ENCODE measurements at places on chromosomes 2 and 18. TPM values are rescaled to one million over a fixed set of nuclear protein-coding genes. Genes with fewer than 3 reads are reported as not detected.

- DNase-seq = no peak
These were observed 192.9 kb downstream of the AFF3 start for GRCh38 chr2:99949530-99949929.

DNA sequence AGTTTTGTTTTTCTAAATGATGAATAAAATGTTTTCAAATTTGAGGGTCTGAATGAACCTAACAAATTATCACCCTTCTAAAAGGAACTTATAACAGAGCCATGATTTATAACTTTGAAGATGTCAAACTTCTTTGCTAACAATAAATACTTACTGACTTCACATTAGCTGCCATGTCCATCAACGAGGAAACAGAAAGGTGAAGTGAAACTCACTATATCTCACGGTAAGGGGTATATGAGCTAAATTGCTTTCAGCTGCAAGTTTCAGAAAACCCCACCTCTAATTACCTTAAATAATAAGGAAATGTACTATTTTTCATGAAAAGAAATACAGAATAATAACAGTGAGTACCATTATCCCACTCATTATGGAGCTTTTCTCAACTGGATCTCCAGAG is 350.8 kb upstream of the NT5C1B start:
- no peak for DNase-seq

TUBA3E gene
- total RNA-seq = not detected

DNA sequence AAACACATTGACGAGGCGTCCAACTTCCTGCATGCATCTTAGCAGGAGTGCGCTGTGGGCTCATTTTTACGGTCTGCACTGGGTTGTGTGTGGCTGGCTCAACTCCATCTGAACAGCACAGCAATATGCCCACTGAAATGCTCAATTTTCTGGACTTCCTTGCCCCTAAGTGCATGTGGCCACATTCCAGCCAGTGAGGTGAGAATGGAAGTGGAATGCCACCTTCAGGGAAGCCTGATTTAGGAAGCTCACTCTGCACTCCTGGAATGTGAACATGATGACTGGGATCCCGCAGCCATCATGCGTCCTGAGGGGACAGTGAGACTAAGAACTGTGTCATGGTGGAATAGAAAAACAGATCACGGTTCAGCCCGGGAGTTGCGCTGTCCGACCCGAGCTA is 76.2 kb downstream of the PSMG2 start:
- DNase-seq = no peak

DNA sequence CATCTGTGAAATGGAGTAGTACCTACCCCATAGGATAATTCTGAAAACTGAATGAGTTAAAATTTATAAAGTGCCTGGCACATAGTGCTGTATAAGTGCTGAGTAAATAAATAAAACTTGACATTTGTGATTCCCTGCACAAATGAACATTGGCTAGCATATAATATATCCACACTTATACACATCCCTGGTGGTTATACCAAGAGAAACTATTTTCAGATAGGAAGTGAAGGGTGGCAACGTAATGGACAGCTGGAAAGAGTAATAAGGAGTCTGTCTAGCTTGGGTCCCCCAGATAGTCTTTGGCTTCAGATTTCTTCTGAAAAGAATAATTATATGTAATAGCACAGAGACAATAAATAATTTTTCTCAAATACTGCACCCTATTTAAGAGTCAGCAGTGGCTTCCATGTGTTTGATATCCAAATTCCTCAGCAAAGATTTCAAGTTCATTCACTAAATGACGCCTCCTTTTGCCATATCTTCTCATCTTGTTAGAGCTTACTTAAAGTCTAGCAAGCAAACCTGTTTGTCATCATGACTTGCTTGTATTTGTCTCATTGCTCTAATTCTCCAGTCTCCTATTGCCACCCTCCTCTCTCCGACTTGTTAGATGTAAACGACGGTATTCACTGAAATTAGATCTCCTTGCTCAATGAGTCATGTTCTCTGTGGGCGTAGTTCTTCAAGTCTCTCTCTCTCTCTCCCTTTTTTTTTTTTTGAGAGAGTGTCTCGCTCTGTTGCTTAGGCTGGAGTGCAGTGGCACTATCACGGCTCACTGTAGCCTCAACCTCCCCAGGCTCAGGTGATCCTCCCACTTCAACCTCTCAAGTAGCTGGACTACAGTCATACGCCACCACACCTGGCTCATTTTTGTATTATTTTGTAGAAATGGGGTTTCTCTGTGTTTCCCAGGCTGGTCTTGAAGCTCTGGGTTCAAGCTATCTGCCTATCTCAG is 8.7 kb upstream of the ADGRF3 start:
- peak; percentile 96 for DNase-seq

SH3RF3 gene
- 7.4 TPM for total RNA-seq

DNA sequence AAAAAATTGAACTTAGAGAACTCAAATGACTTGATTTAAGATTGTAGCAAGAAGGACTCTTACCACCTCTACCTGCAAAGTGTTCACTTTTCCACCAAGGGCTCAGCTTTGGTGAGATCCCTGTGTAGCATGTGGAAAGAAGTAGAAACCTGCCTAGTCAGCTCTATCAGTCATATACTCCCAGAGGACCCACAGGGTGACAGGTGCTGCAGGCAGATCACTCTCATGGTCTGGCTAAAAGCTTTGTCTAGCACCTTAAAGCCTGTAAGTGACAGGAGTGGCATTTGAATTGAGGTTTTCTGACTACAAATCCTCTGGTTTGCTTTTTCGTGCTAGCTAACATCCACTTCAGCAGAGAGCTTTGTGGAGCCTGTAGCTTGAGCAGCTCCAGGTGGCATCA is 18.7 kb upstream of the NEMP2 start:
- no peak for DNase-seq

CCDC74A gene
- 20.6 TPM for total RNA-seq

All from LHCN-M2 (cell line).